ENCODE measurements at places on chromosomes 7 and 10.

GRCh38 chr7:43211693-43212092 lies 99.2 kb downstream of the HECW1 start:
- DNase-seq: no peak

DNA sequence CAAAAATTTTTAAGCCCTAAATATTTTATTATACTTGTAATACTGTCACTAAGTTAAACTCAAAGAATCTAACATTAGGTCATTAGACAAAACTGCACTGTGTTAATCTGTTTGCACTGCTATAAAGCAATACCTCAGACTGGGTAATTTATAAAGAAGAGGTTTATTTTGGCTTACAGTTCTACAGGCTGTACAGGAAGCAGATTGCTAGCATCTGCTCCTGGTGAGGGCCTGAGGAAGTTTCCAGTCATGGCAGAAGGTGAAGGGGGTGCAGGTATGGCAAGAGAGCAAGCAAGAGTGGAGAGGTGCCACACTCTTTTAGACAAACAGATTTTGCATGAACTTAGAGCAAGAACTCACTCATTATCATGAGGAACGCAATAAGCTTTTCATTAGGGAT lies 125.7 kb downstream of the IMMP2L start:
- DNase-seq: no peak

GRCh38 chr10:14328881-14329672 lies 1.6 kb downstream of the FRMD4A start:
- no peak for DNase-seq

DNA sequence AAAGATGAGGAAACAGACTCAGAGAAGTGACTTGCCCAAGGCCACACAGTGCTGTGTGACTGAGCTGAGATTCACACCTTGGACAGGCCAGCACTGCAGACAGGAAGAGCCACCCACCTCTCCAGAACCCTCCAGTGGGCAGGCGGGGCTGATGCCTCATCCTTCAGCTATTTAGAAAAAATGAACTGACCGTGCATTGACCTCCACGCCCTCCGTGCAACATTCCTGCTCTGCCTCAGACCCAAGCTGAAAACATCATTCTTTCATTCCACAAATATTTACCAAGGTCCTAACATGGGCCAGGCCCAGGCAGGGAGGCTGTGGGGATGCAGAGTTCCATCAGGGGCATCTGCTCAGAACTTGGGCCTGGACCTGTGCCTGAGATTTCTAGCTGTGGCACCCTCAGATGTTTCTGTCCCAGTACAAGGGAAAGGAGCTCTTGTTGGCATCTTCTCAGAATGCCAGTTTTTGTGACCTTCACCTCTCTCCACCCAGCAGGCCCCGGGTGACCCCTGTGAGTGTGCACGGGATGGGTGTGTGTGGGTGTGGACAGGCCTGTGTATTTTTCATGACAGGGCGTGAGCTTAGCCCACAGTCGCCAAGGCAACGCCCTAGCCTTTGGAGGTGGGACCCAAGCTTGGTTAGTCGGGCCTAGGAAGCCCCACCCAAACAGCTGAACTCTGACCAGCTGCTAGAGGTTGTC lies 6.5 kb downstream of the VSIR start:
- DNase-seq: no peak

- no peak for DNase-seq
Measured at GRCh38 chr7:158494643-158495042, 93.0 kb downstream of the PTPRN2 start.

DNA sequence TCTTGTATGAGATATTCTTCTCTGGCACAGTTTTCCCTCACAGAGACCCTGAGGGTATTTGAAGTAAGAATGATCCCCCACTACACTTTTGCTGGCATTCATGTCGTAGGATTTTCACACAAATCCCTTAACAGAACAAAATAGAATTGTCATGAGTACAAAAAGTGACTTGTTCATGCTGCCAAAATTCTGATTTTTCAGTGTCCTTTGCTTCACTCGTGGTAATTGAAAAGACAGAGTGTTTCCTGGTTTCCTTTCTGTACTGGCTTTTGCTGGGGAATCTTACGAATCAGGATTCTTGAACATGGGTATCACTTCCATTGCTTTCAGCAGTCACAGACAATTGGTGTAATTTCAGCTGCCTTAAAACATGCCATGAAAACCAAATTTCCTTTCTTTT lies 756.3 kb downstream of the REEP3 start:
- no peak for DNase-seq

GRCh38 chr10:50324046-50324445 lies 72.7 kb upstream of the ASAH2 start:
- no peak for DNase-seq

DNA sequence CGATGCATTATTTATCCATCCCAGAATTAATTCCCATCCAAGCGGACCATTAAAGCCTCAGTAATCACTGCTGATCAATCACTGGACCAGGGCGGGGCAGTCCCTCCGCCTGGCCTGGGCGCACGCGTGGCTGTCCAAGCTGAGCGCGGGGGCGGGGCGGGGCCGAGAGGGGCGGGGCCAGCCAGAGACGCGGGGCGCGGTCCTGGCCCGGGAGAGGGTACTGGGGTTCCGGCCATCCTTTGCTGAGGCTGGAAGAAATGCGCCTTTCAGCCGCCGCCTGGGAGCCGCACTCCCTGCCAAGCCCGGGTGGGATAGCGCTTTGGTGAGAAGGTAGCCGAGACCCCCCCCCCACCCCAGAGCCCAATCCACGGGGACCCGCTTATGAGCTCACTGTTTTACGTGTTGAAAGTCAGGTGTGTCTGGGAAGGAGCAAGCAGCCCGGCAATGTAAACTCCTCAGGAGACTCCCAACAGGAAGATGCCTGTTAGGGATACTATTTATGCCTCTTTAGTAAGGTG lies at the start of gene ARHGAP22:
Gene ARHGAP22 (minus strand): TSS at position 83 of the 518 bp plus-strand sequence. CDS start 277 bp downstream, outside the sequence.
- DNase-seq: no peak

- no peak for DNase-seq
Measured at GRCh38 chr7:23207021-23207420, 25.2 kb downstream of the NUP42 start.

- no peak for DNase-seq
Measured at GRCh38 chr7:95718577-95719410, 53.6 kb upstream of the DYNC1I1 start.

DNA sequence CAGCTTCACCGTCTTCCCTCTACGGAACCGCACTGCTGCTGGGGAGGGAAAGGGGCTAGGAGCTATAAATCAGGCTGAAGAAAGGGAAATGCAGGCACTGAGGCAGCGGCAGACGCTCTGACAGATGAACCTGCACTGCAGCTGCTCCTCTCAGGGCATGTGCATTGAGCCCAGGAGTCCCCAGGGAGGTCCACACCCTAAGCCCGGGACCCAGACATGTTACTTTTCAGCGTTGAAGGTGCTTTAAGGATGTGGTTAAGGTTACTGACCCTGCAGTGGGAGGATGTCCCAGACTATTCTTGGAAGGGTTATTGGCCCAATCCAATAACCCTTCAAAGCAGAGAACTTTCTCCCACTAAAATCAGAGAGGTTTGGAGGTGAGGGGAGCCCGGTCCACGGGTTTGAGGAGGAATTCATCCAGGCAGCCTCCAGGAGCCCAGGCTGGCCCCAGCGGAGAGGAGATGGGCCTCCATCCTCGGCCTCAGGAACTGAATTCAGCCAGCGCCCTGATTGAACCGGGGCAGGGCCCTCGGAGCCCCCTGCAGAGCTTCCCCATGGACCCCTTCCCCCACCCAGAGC lies 75.4 kb downstream of the ADARB2 start:
- no peak for DNase-seq

DNA sequence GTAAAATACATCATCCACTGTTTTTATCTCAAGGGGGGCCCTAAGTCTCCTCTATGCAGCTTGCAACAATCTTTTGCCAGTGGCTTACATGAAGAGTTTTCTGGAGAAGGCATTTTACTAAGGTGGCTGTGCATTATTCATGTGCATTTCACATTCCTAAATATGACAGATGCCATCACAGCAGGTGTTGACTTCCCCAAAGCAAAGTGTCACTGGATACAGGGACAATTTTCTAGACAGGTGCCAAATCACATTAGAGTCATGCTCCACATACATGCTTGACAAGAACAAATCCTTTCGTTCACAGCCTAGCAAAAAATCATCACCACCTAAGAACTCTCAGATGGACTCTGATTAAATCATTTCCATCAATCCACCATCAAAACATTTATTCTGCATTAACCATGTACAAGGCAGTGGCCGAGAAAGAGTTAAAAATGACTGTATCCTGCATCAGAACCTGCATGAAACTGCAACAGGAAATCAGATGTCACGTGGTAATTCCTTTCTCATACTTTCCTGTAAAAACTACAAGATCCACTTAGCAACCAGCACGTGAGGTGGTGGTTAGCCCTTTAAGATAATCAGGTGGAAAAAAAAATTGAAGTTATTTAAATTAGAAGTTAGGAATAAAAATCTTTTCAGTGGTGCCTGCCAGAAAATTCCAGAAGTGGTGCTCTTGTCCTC lies 88.2 kb upstream of the AFAP1L2 start:
- DNase-seq: no peak

GRCh38 chr10:29227201-29227600 lies 61.7 kb upstream of the LYZL1 start:
- no peak for DNase-seq

DNA sequence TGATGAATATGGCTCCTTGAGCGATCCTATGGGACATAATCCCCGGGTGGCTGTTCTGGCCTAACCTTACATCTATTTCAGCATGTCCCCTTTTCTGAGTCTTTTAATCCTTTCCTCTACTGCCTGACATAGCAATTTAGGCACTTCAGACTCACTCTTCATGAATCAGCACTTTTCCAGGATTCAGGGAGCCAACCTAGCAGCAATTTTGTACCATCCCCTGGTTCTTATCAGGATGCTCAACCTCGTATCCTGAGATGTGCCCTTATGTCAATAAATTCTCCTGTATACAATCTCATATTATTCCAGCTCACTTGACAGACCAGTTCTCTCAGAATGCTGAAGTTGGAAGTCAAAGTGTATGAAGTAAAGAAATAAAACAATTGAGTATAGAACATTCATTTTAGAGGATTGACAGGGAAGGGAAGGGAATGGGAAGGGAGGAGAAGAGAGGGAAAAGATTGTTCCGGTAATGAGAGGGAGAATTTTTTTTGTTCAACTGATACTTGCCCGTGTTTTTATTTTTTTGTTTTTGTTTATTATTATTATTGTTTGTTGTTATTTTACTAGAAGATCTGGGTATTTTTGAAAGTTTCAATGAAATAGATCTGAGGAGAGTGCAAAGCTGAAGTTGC lies 8.2 kb upstream of the ZC3HAV1 start:
- no peak for DNase-seq

DNA sequence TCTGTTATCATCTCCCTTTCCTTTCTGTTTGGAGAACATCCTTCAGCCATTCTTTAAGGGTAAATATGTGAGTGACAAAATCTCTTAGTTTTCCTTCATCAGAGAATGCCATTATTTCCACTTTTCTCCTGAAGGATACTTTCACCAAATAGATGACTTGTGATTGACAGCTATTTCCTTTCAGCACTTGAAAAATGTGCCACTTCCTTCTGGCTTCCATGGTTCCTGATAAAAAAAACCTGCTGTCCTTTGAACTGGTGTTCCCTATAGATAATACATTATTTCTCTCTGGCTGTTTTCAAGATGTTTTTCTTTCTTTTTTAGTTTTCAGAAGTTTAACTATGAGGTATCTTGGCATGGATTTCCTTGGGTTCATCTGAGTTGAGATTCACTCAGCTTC lies 79.7 kb downstream of the TBXAS1 start:
- DNase-seq: no peak

GRCh38 chr10:63866075-63866746 lies 345.0 kb downstream of the REEP3 start:
- no peak for DNase-seq

GRCh38 chr10:123102673-123103072 lies 33.1 kb upstream of the HMX3 start:
- DNase-seq: no peak

- DNase-seq: no peak
Measured at GRCh38 chr7:17942231-17942630, 1.9 kb upstream of the SNX13 start.

DNA sequence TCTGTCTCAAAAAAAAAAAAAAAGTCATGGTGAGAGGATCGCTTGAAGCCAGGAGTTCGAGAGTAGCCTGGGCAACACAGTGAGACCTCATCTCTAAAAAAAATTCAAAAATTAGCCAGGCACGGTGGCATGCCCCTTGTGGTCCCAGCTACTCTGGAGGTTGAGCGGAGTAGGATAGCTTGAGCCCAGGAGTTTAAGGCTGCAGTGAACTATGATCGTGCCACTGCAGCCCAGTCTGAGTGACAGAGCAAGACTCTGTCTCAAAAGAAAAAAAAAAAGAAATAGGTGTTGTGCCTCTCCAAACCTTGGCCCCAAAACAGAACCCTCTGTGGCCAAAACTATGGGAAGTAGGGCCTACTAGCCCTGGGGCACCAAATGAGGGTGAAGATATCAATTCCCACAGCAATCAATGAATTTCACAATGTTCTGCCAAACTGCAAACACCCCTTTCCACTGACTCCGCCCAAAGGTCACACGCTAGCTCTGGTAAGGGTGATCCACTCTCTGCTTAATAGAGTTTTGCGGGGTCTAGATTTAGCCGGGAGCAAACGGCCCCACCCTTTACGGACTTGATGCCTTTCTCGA lies 16.9 kb downstream of the SSC4D start:
- DNase-seq: no peak

- DNase-seq: no peak
Measured at GRCh38 chr10:43958964-43959363, 310.3 kb upstream of the ZNF32 start.

DNA sequence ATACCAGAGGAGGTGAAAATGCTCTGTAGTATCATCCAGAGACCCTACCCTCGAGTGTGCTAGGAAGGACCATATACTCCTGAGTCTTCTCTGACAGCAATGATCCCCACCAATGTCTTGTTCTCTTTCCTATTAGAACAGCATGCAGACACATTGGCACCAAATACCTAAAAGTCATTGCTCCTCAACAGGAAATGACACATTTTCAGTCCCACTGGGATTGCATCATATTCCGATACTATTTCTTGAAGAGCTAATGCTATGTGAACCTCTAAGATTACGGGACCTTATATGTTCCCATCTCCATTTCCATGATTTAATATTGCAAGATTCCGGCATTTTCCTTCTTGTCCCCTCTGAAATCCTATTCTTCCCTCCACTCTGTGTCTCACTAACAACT lies 177.4 kb downstream of the NRP1 start:
- no peak for DNase-seq

DNA sequence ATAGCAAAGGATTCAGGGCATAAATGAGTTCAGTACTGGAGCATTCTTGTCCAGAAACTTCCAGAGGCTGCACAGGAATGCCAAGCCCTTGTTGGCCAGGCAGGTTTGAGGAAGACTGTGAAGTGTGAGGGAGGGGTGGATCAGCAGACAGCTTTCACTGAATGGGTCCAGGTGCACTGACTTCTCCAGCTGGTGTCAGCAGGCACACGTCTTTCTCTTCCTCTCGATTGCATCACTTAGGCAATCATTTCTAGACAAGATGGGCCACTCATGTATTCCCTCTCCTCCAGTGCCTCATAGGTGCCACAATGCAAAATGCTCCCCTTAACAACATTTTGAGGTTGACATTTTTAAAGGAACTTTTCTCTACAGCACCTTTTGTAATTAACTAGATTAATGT lies 15.6 kb upstream of the PLEKHS1 start:
- DNase-seq: no peak

GRCh38 chr7:80183900-80184685 lies 49.5 kb downstream of the GNAI1 start:
- DNase-seq: no peak

- DNase-seq: no peak
Measured at GRCh38 chr7:144824360-144824759, 11.5 kb downstream of the TPK1 start.

Data from stimulated activated CD8-positive, alpha-beta memory T cell treated with anti-CD3 and anti-CD28 coated beads, Interleukin-7, amount 100 ng/mL, for 1 hour (primary cell).